ENCODE measurements at places on chromosomes 3 and 15. TPM values are rescaled to one million over a fixed set of nuclear protein-coding genes. Genes with fewer than 3 reads are reported as not detected.

GRCh38 chr3:46846624-46847542 lies 16.4 kb downstream of the MYL3 start:
- no peak for DNase-seq

- no peak for DNase-seq
These were observed 1291.7 kb downstream of the ROBO1 start for GRCh38 chr3:78476076-78476475.

CIAO2A gene
- total RNA-seq, result 65.4 TPM

DNA sequence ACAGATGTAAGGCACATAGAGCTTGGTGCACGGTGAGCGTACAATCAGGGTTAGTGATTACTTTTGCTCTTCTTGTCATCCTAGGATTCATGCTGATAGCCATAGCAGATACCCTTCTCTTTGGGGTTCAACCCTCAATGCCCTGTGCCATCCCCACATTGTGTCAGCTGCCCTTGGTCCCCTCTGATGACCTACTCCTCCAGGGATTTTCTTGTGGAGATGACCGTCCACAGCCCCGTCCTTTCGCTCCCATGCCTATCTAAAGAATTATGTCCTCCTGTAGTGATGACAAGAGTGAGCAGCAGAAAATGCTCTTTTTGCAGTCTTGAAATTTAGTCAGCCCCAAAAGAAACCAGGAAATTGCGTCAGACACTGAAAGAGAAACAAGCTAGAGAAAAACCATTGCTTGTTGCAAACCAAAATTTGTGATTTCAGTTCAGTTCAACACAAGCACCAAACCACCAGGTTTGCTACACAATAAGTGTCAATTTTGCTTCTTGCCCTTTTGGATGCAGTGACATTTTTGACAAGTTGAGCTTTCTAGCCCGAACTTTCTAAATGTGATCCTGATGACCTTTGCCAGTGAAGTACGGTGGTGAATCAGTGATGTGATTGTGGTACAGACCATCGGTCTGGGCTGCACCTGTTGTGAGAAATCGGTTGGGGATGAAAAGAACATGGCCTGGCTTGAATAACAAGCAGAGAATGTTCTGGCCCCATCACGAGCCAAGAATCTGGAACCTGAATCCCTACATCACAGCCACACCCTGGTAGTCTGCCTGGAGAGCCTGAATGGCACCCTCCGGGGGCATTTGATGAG lies 41.3 kb downstream of the CMTM7 start:
- peak; percentile 63 for DNase-seq

DNA sequence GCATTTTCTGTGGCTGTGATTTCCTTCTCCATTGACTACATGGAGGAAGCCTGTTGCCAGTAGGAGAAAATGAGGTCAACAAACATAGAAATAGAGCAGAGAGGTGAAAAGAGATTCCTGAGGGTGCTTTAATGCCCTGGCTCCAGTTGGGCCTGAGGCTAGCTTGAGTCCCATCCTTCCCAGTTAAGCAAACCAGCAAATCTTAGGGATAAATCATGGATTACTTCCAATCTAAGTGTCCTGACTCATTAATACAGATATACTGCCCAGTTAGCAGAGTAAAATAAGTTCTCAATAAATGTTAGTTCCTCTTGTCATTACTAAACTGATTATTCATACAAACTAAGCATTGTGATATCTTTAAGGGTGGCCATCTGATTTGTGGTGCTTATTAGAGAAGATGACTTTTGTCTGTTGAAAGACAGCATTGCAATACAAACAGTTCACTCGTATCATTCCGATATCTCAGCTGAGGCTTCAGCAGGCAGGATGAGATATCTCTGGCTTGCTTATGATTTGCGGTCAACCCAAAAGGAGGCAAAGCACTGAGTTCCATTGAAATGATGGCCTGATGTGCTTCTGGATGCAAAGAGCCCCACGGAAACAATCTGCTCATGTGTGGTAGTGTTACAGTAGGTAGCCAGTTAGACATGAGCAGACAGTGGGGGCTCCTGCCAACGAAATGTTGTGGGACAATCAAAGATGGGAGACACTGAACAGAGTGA lies 6.6 kb upstream of the STARD5 start:
- DNase-seq, result no peak

DNA sequence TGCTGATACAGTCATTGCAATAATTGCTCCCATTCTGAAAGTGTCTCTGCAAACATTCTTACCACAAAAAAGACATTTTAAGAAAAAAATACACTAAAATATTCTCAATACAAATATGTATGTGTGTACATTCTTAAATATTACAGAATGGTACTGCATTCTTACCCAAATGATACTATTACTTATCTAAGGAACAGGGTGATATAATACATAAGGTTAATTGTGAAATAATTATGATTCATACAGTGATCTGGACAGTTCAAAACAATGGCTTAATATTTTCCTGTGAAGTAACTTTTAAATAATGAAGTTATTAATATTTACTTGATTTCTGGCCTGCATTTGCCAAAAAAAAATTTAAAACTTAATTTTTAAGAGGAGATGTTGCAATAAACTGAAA lies 694.6 kb downstream of the TUSC7 start:
- no peak for DNase-seq

DNA sequence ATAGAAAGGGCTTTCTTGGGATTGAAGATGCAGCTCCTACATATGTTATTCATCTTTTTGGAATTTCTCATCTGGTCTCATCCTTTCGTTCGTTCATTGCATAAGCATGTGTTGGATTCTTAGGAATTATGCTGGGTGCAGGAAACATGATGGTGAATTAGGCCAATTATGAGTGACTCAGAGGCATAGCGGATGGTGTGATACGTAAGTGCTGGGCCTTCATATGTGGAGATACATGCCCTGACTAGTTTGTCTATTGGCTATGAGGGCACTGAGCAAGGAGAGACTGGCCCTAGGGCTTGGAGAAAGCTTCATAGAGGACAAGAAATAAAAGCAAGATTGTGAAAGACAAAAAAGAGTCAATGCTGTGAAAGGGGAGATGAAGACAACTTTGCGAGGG lies 235.1 kb downstream of the MYRIP start:
- DNase-seq, result no peak

CISH gene
- total RNA-seq, result 146 TPM

DNA sequence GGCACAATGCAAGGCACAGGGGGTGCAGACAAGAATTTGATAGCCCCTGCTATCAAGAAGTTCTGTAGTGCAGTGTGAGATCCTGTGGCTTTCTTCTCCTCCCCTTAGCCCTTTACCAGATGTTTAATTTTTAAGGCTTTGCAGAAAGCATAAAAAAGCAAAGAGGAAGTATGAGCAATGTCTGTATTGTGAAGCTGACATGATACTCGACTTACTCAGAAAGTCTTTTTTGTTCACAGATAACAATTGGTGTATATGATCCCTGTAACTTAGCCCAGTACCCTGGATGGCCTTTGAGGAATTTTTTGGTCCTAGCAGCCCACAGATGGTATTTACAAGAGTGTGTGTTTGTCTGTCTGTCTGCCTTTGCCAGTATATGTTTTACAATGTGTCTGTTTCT lies 58.9 kb downstream of the ATG7 start:
- DNase-seq, result no peak
